SJCRH30 (cell line): ENCODE measurements at places on chromosomes 5 and 9. TPM values are rescaled to one million over a fixed set of nuclear protein-coding genes. Genes with fewer than 3 reads are reported as not detected.

DNA sequence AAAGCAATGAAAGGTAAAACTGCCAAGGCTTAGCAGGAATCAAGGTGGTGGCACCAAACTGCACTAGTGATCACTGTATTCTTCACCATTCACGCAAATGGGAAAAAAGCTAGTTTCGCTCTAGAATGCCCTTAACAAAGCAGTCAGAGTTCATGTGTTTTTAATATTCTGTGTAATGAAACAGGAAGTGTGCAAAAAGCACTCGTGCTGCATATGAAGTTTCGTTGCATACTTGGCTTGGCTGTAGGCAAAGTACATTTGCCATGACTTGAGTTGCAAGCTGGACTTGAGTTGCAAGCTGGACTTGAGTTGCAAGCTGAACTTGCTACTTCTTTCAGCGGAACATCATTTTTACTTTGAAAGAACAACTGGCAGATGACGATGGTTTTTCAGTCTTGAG lies 55.4 kb downstream of the FOXI1 start:
- H3K4me1 ChIP-seq, result no peaks in the 10 kb centered on the region
- no peak overlapping the region for H3K27ac ChIP-seq
- no peak for DNase-seq
- H3K27me3 ChIP-seq, result no peaks in the 10 kb centered on the region
- no peaks in the 10 kb centered on the region for H3K36me3 ChIP-seq

DNA sequence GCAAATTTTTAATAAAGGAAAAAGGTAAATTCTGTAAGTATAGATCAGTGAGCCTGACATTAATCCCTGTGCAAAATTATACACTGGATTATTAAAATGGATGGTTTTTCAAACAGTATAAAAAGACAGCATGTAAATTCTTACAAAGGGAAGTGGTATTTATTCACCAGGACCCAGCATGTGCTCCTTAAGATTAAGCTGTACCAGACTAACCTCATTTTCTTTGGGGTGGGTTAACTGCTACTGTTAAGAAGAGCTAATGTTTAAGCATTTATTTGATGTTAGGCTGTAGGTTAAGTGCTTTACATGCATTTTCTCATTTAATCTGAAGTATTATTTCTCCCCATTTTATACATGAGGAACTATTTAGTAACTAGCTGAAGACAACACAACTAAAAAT lies 60.3 kb upstream of the RFX3 start:
- no peak overlapping the region for H3K4me3 ChIP-seq
- H3K4me1 ChIP-seq, result no peaks in the 10 kb centered on the region
- H3K27ac ChIP-seq, result no peak overlapping the region
- DNase-seq, result no peak
- H3K36me3 ChIP-seq, result no peaks in the 10 kb centered on the region
- no peaks in the 10 kb centered on the region for H3K27me3 ChIP-seq

DNA sequence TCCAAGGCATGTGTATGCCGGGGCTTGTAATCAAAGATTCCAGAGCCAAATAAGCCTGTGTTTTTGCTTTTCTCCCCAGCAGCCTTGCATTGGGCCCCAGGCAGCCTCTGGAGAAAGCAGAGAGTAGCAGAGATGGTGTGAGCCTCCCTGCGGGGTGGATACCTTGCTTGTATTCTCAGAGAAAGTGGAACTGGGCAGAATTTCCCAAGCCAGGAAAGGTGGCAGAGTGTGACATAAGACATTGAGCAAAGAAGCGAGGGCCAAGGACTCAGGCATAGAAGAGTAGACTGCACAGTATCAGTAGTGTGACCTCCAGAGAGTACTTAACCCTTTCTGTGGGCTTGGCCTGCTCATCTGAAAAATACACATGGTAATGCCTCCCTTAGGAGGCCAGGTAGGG lies 1.6 kb upstream of the GSN start:
- H3K27ac ChIP-seq, result no peak overlapping the region
- DNase-seq, result no peak
- H3K4me1 ChIP-seq, result peaks cover 19% of the 10 kb centered on the region
- no peaks in the 10 kb centered on the region for H3K27me3 ChIP-seq
- no peak overlapping the region for H3K4me3 ChIP-seq
- H3K36me3 ChIP-seq, result no peaks in the 10 kb centered on the region

DNA sequence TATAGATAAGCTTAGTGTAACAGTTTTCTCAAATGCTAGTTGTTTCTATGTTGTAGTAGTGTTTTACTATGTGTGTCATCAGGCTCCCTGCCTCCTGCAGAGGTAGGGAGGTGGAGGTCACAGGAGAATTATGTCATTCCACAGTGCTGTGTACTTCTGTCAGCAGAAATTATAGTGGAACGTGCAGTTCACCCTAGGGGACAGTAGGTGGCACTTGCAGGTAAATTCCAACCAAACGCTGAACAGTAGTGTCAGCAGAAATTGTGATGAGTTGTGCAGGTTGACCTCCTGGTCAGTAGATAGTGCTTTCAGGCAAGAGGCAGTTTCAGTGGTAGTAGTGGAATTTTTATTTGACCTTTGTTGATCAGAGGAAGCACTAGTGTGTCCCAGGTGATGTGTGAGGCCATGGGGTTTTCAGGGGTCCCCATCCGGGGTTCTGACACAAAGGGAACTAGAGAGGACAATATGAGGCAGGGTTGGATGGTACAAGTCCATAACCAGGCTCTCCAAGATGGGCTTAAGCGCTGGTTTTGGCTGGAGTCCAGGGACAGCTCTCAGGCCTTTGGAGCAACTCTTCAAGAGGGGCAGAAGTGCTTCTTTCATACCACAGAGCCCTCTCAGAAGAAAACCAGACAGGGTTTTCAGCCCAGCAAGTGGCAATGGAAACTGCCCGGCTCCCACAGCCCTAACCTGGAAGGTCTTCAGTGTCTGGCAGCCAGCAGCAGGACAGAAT lies 402.9 kb downstream of the CYLC2 start:
- DNase-seq, result peak; percentile 68
- H3K4me3 ChIP-seq, result no peak overlapping the region
- no peak overlapping the region for H3K27ac ChIP-seq
- H3K27me3 ChIP-seq, result no peaks in the 10 kb centered on the region

DNA sequence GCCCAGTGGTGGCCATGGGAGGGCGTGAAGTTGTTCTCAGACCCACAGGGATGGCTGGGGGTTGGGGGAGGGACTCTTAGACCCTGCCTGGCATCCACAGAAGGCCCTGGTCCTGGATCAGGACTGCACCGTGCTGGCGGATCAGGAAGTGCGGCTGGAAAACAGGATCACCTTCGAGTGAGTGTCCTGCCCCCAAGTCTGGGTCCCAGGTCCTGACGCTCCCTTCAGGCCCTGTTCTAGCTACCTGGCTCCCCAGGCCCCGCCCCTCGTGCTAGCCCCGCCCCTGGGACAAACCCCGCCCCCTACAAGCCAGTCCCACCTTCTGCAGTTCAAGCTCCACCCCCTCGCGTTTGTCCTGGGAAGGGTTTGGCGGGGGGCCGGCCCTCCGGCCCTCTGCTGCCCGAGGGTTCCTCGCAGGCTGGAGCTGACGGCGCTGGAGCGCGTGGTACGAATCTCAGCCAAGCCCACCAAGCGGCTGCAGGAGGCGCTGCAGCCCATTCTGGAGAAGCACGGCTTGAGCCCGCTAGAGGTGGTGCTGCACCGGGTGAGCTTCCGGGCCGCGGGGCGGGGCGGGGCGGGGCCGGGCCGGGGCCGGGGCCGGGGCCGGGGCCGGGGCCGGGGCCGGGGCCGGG lies 12.9 kb downstream of the RGS14 start:
- peak; percentile 90 for DNase-seq
- H3K27ac ChIP-seq, result no peak overlapping the region
- H3K4me1 ChIP-seq, result peaks cover 12% of the 10 kb centered on the region; the same call in 1 of the 2 replicates
- H3K36me3 ChIP-seq, result no peaks in the 10 kb centered on the region

DNA sequence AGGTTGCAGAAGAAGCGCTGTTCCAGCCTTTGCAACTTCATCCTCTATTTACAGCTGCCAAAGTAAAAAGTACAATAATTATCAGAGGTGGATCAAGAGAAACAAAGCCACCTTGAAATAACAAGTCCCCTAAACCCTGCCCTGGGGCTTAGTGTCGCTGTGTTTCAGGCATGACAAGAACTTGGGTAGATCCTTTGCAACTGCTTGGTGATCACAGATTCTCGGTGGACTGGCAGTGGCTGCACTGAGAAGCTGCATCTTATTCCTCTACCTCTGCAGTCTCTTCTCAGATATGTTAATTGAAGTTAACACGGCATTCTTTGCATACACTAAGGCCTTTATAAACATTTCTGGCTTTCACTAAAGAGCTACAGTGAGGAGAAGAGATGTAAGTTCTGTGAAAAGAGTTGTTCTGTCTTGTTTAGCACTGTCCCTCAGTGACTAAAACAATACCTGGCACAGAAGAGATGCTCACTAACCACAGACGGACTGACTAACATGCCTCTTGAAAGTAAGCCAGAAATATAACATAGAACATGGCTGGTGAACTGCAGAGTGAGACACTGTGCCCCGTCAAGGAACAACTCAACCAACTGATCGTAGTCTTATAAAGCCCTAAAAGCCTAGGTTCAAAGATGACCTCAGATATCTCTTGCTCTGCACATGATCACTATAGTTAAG lies 144.2 kb downstream of the MLLT3 start:
- H3K4me1 ChIP-seq, result peaks cover 14% of the 10 kb centered on the region
- H3K4me3 ChIP-seq, result no peak overlapping the region
- H3K27ac ChIP-seq, result 0 out of 2 replicates have a peak overlapping the region, but pooled peaks have one; percentile 13
- DNase-seq, result peak; percentile 3
- H3K36me3 ChIP-seq, result no peaks in the 10 kb centered on the region
- no peaks in the 10 kb centered on the region for H3K27me3 ChIP-seq

DNA sequence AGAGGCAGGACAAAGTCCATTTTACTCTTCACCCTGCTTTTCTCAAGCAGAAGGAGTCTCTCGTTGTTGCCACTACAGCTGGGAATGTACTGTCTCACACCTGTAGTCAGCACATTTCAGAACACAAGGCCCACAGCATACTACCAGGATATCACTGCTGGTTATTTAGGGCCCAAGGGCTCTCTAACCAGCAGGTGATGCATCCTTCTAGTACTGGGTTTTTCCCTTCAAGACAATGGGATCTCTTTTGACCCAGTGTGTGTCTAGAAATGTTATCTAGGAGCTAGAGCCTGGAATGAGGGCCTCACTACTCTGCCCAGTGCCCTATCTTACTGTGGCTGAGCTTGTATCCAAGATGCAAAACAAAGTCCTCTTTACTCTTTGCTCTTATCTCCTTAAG lies 235.1 kb upstream of the PRR16 start:
- H3K36me3 ChIP-seq, result no peaks in the 10 kb centered on the region
- no peaks in the 10 kb centered on the region for H3K4me1 ChIP-seq
- H3K27me3 ChIP-seq, result no peaks in the 10 kb centered on the region
- H3K27ac ChIP-seq, result no peak overlapping the region

The TEX48 gene
- not detected in 2 replicates for total RNA-seq

The IRX2 gene
- 6.1 and 6.4 TPM in 2 replicates for total RNA-seq

The PCDHGA2 gene
- 0.71 and 1.0 TPM in 2 replicates for total RNA-seq

The WDR31 gene
- total RNA-seq, result 0.77 and 0.79 TPM in 2 replicates

The S100Z gene
- not detected in 2 replicates for total RNA-seq
